ENCODE measurements at places on chromosomes 11 and 22.

DNA sequence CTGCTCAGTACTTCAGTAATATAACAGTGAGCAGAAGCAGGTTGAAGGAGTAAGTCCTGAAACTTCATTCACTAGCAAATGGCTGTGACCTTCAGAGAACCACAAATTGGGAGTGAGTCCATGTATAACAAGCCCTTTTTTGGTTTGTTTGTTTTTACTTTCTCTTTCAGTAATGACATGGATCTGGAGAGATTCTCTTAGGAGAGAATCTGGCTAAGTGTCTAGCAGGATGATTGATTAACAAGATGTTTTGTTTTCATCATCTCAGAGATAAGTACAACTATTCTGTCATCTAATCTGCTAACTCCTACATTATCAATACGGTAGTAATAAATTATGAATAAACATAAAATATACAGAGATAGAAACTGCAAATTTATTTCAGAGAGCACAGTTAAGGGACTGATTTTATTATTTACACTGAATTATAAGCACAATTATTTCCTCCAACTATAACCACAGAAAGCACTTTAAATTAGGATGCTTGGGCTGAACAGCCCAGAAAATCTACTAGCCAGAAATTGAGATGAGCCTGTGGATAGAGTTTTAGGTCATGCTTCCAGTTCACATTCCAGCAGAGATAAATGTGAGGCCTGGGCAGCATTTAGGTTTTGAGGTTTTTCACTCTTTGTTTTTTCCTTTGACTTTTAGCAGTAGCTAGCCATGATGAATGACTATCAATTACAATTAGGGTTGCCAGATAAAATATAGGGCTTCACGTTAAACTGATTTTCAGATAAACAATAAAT is 429.3 kb upstream of the FAT3 start:
- DNase-seq = no peak

DNA sequence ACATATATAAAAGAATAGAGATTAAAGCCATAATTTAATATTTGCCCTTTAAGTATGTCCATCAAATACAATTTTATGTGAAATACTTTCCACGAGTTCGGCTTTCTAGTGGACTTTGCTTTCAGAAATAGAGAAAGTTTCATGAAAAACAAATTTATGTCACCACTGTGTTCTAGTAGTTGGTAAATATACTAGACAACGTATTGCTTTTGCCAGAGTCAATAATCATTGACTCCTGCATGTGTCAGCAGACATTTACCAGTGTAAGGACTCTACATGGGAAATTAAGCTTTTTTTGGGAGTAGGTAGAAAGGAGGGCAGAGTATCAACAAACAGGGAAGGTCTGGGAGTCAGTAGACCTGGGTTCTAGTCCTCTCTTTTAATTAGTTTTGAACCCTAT is 32.3 kb upstream of the CAT start:
- no peak for DNase-seq

- peak; percentile 51 for DNase-seq
These were observed 38.5 kb upstream of the CYP2D6 start for GRCh38 chr22:42169055-42169469.

- peak; percentile 50 for DNase-seq
These were observed 41.7 kb downstream of the THAP12 start for GRCh38 chr11:76339221-76339620.

GRCh38 chr22:20763630-20764470 is 10.1 kb upstream of the SERPIND1 start:
- DNase-seq = no peak

DNA sequence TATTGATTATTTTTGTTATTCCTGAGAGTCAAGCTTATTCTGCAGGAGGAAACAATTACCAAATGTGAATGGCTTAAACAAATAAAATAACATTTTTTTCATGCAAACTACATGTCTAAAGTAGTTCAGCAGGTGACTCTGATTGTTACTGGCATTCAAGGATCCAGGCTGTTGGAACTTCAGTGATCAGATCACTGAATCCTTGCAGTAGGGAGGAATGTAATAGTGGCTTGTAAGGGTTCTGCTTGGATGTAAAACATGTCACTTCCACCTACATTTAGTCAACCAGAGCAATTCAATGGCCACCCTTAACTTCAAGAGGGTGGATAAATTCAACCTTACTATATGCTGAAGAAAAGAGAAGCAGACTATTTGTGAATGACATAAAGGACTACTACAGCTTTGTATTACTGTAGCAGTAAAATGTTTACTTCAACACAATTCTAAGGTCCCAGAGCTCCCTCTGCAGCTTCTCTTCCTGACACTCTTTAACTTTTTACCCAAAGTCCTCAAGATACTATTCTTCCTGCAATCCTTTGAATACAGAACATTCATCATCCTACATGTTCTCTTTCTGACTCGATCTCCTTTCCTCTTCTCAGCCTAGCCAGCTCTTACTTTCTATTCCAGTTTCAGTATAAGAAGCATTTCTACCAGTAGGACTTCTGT is 284.0 kb downstream of the LRRC4C start:
- DNase-seq = no peak

DNA sequence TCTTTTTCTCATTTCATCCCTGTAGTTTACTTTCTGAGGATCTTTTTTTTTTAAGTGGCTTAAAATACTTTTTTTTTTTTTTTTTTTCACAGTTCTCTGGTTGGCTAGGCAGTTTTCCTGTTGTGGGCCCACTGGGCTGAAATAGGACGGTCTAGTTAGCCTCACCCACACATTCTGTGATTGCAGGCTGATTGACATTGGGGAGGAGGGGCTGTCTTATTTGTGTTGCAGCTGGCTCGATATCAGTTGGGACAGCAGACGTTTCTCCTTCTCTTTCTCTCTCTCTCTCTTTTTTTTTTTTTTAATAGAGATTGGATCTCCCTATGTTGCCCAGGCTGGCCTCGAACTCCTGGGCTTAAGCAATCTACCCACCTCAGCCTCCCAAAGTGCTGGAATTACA is 6.9 kb downstream of the BCR start:
- DNase-seq = no peak

DNA sequence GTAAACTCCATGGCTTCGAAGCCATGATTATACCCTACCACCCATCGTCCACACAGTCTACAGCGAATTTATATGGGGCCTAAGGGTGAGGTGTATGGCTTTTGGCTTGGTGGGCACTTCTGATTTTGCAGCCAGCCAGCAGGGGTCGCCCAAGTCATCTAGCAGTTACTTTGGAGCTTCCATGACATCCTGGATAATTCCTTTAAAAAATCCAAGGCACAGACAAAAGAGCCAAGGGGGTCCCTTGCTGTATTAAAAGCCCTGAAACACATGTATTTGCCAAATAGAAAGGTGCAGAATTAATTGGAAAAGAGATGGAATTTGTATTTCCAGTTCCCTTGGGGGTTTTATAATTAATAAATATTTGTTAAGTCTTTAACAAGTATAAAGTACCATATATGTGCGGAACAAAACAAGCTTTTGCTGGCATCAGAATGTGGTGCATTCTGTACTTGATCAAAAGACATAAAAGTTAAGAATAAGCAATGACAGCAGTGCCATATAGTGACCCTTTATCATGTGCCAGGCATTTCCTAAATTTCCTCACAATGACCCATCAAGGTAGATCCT is 132.8 kb upstream of the PITPNB start:
- DNase-seq = peak; percentile 38

GRCh38 chr22:20989323-20990138 is 7.4 kb downstream of the LZTR1 start:
- DNase-seq = no peak

- no peak for DNase-seq
These were observed 38.1 kb downstream of the COA4 start for GRCh38 chr11:73838443-73839122.

DNA sequence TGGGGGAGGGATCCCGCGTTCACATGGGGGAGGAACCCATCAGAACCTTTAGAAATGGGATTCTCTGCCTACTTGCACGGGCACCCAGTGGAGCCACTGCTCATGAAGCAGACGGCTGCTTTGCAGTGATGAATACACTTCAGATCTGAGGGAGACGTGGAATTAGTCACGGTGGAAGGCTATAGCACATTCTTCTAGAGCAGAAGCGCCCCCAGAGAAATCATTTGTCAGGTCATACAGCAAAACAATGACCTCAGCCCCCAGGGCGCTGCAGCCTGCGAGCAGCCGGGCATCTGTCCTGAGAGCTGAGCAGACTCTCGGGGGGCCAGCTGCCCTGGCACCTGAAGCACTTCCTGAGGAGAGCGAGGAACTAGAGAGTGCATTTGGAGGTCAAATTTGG is 12.7 kb downstream of the TP53AIP1 start:
- DNase-seq = no peak

DNA sequence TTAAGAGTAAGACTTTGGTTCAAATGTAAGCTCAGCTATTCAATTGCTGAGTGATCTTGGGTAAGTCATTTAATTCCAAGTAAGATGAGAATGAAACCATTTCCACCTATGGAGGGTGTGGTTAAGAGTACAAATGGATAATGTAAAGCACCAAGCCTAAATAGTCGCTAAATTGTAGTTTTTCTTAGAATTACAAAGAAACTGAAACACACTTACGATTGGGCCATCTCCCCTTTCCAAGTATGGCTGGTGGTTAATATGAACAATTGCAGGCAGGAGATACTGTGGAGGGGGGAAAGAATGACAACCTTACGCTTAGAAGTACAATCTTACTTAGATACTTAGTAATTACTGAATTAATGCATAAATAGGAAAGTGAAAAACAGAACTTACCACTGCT is 8.2 kb downstream of the DDX17 start:
- DNase-seq = no peak

DNA sequence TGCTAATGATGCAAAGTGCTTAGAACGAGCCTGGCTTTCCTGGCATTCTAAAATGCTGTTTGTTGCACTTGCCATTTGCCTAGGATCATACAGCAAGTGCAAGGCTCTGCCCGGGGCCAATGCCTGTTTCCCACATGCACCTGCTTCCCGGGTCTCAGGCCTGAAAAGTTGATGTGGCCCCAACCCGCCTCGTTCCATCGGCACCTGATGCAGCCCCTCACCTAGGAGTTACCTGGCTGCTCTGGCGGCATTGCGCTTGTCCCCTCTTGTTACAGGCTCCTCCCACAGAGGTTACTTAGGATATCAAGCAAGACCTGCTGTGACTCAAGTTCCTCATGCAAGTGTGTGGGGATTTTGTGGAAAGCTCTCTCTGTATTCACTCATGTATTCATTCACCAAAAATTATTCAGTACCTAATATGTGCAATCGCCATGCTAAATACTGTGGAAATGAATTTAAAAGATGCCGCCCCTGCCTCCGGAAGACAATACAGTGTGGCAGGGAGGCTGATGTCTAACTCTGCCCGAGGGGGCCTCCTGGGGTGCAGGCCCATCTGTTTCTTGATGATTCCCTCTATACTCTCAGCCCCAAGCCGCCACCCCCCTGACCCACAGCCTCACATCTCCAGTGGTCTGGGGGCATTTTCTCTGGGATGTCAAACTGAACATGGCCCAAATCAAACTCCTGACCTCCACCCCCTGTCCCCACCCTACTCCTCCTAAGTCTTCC is 184.5 kb downstream of the EFCAB6 start:
- no peak for DNase-seq

GRCh38 chr11:41005986-41006385 is 453.5 kb downstream of the LRRC4C start:
- DNase-seq = no peak

Measured in fibroblast of gingiva (primary cell).